Stimulated activated memory B cell treated with anti-CD40 and anti-IgM and Interleukin-4, amounts not matched to agents 10 μg/mL and 1 μg/mL and 100 μg/mL, for 72 hours (primary cell): ENCODE measurements at places on chromosomes 13 and 19.

DNA sequence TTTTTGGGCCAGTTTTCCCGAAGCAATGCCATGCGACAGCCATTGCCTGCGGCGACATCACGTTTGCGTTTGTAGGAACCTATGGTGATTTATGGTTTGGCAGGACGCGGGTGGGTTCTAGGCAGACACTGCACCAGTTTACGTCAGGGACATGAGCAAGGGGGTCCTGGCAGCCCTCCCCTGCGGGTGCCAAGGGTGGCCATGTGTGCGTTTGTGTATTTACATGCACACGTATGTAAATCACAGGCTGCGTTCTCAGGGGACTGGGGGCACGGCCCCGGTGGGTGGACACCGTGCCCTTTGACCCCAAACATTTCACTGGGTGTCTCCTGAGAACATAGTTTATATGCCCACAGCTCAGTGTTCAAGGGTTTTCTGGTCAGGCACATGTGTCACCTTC is 9.4 kb upstream of the TMPRSS9 start:
- ATAC-seq = no peak

- peak; percentile 72 for ATAC-seq
These were observed 4.3 kb downstream of the OR7A5 start for GRCh38 chr19:14830702-14831101.

DNA sequence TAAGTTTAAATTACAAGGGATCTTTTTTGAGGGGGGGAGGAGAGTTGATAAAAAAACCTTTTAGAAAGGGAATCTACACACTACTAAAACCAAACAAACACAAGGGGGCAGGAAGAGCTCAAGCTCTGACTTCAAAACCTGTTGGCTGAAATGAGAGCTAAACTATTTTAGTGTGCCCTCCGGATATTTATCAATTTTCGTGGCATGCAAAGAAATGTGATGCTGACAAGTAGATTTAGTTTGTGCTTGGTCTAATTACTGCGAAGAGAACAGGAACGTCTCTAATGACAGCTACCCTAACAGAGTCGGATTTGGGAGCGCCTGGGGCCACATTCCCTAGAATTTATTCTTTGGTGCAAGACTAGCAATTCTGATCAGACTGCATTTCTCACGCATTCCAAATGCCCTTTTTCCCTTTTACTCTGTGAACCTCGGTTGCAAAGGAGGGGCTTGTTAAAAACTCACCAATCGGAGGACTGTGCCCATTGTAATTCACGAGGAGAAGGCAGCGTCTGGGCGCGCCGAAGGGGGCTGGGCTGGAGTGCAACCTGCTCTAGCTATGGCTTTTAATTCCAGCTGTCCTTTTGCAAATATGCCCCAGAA is 802 bp upstream of the FREM2 start:
- no peak for ATAC-seq

- ATAC-seq = no peak
These were observed 9.2 kb downstream of the GPATCH1 start for GRCh38 chr19:33090179-33090578.

DNA sequence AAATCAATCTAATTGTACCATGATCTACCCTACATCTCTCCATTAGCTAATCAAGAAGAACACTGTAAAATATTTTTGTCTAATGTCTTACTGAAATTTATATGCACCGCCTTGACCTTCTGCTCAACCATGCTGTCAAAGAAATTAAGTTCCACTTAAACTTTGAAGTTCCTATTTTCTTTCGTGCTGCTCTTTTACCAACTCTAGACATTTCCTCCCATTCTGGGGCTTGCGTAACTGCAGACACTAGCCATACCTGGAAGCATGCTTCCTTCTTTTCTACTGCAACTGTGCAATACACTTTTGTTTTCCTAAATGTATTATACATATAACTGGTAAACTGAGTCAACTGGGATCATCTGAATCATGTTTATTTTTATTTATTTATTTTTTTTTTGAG is 8.5 kb upstream of the UBE2L5 start:
- no peak for ATAC-seq

DNA sequence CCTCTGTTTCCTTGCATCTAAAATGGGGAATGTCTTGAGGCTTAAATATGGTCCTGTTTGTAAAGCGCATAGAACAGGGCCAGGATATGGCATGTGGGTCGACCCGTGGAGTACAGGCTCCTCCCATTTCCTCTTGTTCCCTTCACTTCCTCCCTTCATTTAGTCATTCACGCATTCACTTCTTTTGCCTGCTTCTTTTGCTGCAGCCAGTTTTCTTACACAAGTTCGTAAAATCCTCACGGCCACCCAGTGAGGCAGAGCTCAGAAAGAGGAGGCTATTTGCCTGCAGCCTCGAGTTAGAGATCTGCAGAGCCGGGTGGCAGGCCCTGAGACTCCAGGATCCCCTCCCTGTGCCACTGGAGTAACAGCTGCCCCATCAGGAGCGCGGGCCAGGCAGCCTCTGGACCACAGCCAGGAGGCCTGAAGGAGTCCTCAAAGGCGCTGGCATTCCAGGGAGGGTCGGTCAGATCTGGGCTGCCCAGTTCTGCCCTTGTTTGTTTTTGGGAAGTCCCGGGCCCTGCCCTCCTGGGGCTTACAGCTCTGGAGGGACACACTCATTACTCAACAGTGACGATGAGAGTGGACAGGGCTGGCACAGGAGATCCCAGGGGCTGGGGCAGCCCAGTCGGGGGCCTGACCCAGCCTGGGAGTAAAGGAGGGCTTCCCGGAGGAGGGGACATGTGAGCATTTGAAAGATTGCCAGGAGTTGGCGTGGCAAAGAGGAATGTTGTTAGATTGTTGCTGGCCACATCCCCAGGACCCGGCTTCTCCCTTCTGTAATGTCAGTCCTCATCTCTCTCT is 4.6 kb downstream of the PPP5C start:
- ATAC-seq = no peak

GRCh38 chr19:12485052-12485416 is 418 bp upstream of the ZNF709 start:
- ATAC-seq = no peak

GRCh38 chr13:108257248-108257647 is 12.3 kb upstream of the TNFSF13B start:
- ATAC-seq = no peak

GRCh38 chr13:101262306-101262705 is 154.0 kb downstream of the NALCN start:
- peak; percentile 58 for ATAC-seq

- no peak for ATAC-seq
These were observed 249.2 kb downstream of the SHISA2 start for GRCh38 chr13:25802579-25802978.

GRCh38 chr19:10701955-10702525 is 801 bp downstream of the QTRT1 start:
- ATAC-seq = peak; percentile 57

DNA sequence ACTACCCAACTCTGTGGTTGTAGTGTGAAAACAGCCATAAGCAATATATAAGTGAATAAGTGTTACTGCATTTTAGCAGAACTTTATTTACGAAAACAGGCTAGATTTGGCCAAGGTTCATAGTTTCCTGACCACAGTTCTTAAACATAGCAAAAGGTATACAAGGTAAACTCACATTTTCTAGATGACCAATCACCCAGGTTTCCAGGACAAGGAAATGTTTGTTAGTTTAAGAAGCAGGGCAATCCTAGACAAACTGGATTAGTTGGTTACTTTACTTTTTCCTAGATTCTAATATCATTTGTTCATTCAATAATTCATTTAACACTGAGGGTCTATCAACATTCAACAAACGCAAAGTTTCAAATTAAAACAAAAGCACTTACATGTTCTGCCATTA is 201.7 kb downstream of the SPRY2 start:
- no peak for ATAC-seq

GRCh38 chr13:40271271-40271885 is 395.1 kb downstream of the FOXO1 start:
- ATAC-seq = no peak

DNA sequence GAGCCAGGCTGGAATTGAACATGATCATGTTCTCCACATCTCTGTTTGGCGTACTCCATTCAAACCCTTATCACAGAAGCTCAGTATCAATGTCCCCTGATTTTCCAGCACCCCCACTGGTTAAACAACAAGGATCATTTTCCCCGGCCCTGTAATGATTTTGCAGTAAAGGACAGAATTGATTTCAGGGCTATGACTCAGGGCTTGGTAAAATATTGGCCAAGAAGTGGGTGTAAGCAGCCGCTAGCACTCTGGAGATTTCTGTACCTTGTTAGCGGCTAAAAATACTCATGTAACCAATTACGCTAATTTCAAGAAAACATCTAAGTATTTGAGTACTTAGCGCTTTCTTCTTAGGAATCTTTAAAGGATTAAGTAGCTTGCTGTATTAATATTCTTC is 69.5 kb upstream of the FNDC3A start:
- ATAC-seq = no peak

GRCh38 chr19:39001041-39001440 is 25.5 kb upstream of the FBXO17 start:
- ATAC-seq = no peak

DNA sequence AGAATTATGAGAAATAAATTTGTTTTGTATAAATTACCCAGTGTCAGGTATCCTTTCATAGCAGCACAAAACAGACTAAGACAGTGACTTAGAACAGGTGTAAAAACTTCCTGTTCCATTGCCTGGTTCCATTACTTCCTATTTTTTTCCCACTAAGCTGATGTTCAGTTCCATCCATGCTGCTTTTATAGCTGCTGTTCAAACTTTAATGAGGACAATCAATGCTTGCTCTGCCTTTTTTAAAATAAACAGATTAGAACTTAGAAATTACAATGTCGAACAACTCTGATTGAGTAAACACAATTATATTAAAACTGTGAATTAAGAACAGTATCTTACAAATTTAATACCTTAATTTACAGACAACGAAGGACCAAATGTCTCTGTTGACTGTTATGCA is 818.9 kb downstream of the OLFM4 start:
- ATAC-seq = no peak

DNA sequence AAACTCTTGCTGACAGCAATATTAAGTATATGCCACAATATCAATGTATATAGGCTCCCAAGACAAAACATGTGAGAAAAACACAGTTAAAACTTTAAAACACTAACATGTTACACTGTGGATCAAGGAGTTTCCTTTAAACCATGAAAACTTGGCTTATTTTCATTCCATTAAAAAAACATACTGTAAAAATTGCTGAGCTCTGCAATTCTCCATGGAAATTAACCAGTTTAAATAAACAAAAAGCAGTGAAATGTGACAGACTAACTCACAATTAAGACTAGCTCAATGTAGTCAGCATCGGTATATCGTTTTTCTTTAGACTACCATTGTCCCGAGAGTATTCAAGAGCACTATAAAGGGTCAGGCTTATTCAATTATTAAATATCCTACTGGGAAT is 930.5 kb upstream of the SLITRK1 start:
- ATAC-seq = no peak

DNA sequence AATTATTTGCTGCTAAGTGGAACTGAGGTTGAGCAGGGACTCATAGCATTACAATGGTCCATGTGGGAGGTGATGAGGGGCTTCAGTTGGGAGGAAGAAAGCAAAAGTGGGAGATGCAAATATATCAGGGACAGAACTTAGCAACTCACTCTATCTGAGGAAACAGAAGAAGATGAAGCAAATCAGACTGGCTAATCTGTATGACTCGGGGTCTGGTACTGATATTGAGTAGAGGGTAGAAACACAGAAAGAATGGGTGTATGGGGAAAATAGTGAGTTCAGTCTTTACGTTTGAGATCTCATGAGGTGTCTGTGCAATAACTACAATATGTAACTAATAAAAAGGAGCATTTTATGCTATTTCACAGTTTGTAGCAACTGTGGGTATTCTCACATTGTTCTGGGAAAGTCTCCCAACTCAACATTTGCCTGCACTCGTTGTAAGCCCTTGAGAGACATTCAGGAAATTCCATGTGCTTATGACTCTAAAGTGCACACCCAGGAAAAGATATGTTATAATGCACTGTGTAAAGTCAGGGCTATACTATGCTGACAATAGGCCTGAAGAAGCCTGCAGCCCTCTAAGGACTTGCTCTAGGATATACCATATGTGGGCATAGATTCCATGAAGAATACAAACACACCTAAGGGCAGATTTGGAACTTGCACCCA is 183.5 kb downstream of the SPRY2 start:
- ATAC-seq = no peak
